DMS153 (cell line): ENCODE measurements at places on chromosomes 3 and 15.
A peak's percentile ranks its signal among the peaks of the same experiment; 100 is the strongest.

GRCh38 chr15:70262171-70262570 lies 164.5 kb upstream of the TLE3 start:
- no peak for DNase-seq

GRCh38 chr3:60931452-60931851 lies 319.8 kb downstream of the FHIT start:
- DNase-seq, result peak; percentile 54

DNA sequence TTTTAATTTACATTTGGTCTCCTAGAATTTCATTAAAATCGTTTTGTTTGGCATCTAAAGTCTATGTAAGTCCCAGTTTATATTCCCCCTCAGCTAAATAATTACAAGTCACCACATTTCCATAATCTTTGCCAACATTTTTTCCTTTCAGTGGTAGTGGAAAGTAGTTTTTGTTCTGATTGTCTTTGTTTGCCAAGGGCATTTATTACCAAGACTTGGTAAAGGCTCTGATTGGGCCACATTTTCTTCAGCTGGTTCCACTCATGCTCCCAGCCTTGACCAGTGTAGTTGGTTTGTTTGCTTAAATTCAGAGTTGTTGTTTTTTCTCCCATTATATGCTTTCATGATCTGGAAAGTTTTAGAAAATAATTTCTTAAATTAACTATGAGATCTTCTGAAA lies 153.4 kb upstream of the MME start:
- no peak for DNase-seq

DNA sequence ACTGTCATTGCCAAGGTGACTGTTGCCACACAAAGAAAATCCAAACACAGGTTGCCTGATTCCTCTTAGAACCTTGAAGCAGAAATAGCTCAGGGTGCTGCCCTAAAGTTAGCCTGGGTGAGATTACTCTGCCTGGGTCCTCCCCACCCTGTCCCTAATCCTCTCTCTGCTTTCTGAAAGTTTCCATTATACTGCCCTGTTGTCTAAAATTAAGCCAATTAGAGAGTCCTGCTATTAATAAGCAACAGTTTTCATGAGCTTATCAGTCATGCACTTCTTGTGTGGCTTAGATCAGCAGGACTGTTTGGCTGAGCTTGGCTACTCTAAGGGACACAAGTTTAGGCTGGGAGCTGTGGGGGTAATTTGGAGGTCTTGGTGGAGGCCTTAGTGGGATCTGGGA lies 334.7 kb upstream of the LRRFIP2 start:
- DNase-seq, result no peak

- DNase-seq, result no peak
Observed at GRCh38 chr3:128572644-128573105, 77.9 kb downstream of the RPN1 start.

GRCh38 chr15:33656168-33656567 lies 312.1 kb upstream of the CHRM5 start:
- DNase-seq, result no peak

DNA sequence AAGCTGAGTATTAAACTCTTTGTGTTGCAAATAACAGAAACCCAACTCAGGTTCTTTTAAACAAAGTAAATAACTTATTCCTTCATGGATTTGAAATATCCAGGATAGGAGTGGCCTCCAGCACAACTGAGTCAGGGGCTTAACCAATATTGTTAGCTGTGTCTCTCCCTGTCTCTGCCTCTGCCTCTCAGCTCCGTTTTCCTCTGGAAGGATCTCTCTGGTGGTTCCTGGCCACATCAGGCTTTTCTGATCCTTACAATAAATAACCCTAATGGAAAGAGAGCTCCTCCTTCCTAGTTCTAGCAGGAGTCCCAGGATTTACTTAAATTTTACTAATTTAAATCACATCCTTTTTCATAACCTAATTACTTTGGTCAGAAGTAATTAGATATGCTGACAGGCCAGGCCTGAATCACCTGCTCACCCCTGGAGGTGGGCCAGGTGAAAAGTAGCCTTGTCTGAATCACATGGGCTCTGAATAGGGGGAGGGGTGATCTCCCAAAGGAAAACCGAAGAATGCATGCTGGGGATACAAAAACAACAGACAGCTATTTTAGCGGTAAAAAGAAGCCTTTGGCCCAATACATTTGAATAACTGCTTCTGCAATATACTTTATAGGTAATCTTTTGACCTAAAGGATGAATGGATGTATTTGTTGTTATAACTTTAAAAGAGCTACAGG lies 75.4 kb downstream of the REC114 start:
- no peak for DNase-seq

GRCh38 chr3:129345971-129346370 lies 67.3 kb downstream of the HMCES start:
- no peak for DNase-seq

DNA sequence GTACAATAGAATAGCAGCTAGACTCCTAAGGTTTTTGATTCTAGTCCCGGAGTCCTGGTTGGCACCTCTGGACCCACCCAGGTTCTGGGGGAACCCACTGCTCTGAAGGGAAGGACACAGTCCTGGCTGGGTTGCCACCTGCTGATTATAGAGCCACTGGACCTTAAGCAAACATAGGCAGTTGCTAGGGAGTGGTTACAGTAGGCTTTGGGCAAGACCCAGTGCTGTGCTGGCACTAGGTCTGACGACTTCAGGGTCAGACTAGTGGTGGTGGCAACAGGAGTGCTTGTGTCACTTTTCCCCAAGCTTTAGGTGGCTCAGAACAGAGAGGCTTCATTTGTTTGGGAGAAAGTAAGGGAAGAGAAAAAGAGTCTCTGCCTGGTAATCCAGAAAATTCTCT lies 109.8 kb upstream of the C3orf80 start:
- no peak for DNase-seq

GRCh38 chr3:99856437-99857220 lies 39.0 kb downstream of the CMSS1 start:
- DNase-seq, result no peak

GRCh38 chr3:64111872-64112271 lies 88.6 kb upstream of the PSMD6 start:
- no peak for DNase-seq

- DNase-seq, result no peak
Observed at GRCh38 chr3:15805756-15806266, 8.0 kb upstream of the ANKRD28 start.
